ENCODE measurements at places on chromosomes 11 and 22.

GRCh38 chr11:61524963-61525587 lies 16.5 kb downstream of the LRRC10B start:
- no peak for DNase-seq

- no peak for DNase-seq
These were observed 7.2 kb downstream of the OSBP2 start for GRCh38 chr22:30701872-30702271.

DNA sequence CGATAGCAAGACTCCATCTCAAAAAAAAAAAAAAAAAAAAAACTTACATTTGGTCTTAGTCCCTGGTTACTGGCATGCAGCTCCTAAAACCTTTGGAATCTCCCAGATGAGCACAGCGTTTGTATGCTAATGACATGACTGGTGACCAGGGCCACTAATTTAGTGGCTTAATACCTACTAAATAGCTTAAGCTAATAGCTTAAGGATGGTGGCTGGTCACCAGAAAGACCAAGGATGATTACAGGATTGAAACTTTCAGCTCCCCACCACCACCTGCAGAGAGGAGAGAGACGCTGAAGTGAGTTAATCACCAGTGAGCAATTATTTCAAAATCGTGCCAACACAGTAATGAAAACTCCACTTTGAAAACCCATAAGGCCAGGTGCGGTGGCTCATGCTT lies 37.1 kb downstream of the DENND5A start:
- DNase-seq, result no peak

GRCh38 chr11:130474637-130475400 lies 26.4 kb downstream of the ADAMTS15 start:
- DNase-seq, result no peak

- no peak for DNase-seq
These were observed 13.9 kb downstream of the SIRT3 start for GRCh38 chr11:221998-222789.

GRCh38 chr11:100805506-100806199 lies 118.6 kb downstream of the ARHGAP42 start:
- no peak for DNase-seq

DNA sequence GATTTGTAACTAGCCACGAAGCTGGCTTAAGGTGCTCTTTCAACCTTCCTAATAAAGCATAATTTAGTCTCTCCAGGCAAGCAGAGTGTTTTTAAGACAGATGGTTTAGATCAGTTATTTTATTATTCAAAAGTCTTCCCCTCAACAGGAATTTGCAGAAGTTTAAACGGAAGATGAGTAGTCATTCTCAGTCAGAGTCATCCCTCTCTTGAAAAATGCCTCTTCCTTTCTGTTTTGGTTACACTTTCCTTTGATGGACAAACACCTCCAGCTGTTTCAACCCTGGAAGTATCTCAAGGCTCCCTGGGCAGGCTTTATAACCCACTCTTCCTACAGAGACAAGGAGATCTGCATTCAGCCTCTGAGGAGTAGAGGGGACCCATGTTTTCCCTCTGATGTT lies 60.3 kb upstream of the POU2AF2 start:
- no peak for DNase-seq

DNA sequence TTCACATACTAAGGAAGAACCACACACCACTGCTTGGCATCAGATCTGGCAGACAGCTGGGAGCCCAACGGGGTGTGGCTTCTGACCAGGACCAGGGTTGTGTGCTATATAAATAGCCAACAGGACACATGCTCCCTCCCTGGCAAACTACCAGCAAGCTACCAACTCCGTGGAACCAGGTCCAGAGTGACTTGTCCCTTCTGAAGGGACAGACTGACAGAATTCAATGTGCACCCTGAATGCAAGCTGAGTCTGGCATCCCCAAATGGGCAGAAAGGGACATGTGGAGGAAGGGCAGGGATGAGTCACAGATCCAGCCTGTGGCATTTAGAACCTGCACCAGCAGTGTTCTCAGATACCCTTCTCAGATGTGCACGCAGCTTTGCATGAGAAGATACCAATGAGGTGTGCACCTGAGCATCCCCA lies 92.9 kb downstream of the MICAL3 start:
- DNase-seq, result no peak

DNA sequence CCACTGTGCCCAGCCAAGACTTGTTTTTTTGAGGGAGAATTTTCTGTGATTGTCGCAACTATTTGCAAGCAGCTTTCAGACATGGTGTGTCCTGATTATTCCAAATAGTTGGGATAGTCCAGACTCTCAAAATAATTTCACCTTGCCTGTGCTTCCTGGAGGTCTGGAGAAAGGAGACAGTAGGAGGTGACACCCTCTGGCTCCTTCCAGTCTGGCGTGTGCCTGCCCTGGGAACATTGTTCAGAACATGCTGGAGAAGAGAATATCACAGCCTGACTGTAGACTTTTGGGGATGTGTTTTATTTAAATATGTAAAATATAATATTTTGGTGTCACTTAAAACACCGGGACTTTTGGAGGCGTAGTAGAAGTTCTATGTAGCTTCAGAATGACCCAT lies 14.9 kb downstream of the ZNRF3 start:
- no peak for DNase-seq

GRCh38 chr22:46755525-46755924 lies 6.9 kb upstream of the TBC1D22A start:
- DNase-seq, result no peak

GRCh38 chr11:68358416-68358815 lies 46.0 kb downstream of the LRP5 start:
- DNase-seq, result no peak

- DNase-seq, result no peak
These were observed 104.4 kb downstream of the ZBTB16 start for GRCh38 chr11:114163830-114164401.

DNA sequence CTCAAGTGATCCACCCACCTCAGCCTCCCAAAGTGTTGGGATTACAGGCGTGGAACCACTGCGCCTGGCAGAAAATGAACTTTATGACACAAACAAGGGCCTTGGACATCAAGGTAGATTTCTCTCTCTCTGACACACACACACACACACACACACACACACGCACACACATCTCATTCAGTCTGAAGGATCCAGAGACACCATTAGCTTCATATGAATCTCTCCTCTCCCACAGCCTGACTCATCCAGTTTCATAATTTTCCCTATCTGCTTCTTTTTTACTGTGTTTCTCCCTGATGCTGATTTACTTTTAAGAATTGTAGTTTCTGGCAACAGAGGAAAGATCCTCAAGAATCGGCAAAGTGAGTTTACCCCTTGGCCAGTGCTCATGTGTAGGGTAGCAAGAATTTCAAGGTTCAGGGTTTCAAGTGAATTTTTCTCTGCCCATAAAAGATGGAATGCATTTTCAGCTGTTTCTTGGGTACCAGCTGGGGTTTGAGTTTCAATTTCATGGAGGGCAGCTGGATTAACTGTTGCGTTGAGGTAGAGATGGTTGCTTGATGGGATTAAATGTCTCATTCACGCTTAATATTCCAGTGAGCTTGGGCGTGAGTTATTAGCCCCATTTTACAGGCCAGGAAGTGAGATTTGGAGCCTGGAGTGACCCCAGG lies 3.5 kb downstream of the MYO18B start:
- DNase-seq, result no peak

- peak; percentile 81 for DNase-seq
These were observed 5.2 kb downstream of the SBF1 start for GRCh38 chr22:50469377-50470305.

- no peak for DNase-seq
These were observed 50.1 kb downstream of the MN1 start for GRCh38 chr22:27751277-27752070.

DNA sequence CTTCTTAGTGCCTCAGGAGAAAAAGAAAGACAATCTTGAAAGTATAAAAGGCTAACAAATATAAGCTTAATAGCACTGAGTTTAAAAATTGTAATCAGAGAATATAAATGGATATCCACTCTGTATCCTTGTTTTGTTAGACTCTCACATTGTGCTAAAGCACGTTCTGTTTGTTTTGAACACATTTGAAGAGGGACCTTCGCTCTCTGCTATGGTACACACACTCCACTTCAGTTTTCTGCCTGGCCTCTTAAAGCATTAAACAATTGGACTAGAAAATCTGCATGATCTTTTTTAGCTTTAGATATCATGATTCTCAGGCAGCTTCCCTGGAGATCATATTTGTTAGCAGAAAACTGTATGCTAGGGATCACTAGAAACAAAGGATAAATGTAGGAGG lies 40.3 kb upstream of the PGR start:
- no peak for DNase-seq

GRCh38 chr11:74179234-74180052 lies 8.4 kb downstream of the PPME1 start:
- no peak for DNase-seq

GRCh38 chr11:32034680-32035079 lies 56.2 kb upstream of the RCN1 start:
- no peak for DNase-seq

- DNase-seq, result no peak
These were observed 689.4 kb downstream of the BRD1 start for GRCh38 chr22:49138250-49138790.

DNA sequence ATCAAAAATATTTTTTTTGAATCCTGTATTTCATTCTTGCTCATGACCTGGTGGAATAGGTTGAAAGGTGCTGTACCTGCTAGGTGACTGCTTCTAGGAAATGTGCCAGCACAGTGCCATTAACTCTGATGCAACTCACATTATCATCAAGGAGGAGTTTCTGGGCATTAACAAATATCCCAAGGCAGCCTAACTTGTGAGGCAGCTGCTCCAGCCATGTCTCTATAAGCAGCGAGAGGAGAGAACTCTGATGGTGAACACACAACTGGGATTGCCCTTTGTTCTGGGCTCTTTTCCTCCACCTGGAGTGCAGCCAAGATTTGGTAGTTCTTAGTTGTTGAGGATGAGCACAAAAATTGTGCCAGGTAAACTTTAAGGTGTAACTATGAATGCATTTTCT lies 25.6 kb downstream of the HEPHL1 start:
- no peak for DNase-seq

- DNase-seq, result no peak
These were observed 98.5 kb upstream of the CSNK2A3 start for GRCh38 chr11:11451501-11452005.

- DNase-seq, result no peak
These were observed 191.8 kb upstream of the E2F8 start for GRCh38 chr11:19432370-19433061.

GRCh38 chr11:78339945-78340344 lies 77.7 kb downstream of the GAB2 start:
- DNase-seq, result no peak

Measured in esophagus squamous epithelium (tissue), 5 donors.